Activated CD8-positive, alpha-beta T cell treated with anti-CD3 and anti-CD28 coated beads for 36 hours (primary cell): ENCODE measurements at places on chromosomes 7 and 10. TPM values are rescaled to one million over a fixed set of nuclear protein-coding genes. Genes with fewer than 3 reads are reported as not detected.

The NXPH1 gene
- total RNA-seq, result not detected

The EMX2 gene
- not detected for total RNA-seq

The GIMAP5 gene
- total RNA-seq, result 40.7 TPM

The BRAF gene
- 30.6 TPM for total RNA-seq

- no peaks in the 10 kb centered on the region for H3K4me1 ChIP-seq
- H3K27ac ChIP-seq, result no peak overlapping the region
- no peaks in the 10 kb centered on the region for H3K36me3 ChIP-seq
- DNase-seq, result no peak
- no peaks in the 10 kb centered on the region for H3K27me3 ChIP-seq
Measured at GRCh38 chr10:76643511-76643911, 994.1 kb downstream of the KCNMA1 start.

- peaks cover 19% of the 10 kb centered on the region for H3K4me1 ChIP-seq
- H3K27me3 ChIP-seq, result no peaks in the 10 kb centered on the region
- H3K36me3 ChIP-seq, result no peaks in the 10 kb centered on the region
- DNase-seq, result no peak
Measured at GRCh38 chr10:132400041-132400546, 3.1 kb downstream of the PWWP2B start.

DNA sequence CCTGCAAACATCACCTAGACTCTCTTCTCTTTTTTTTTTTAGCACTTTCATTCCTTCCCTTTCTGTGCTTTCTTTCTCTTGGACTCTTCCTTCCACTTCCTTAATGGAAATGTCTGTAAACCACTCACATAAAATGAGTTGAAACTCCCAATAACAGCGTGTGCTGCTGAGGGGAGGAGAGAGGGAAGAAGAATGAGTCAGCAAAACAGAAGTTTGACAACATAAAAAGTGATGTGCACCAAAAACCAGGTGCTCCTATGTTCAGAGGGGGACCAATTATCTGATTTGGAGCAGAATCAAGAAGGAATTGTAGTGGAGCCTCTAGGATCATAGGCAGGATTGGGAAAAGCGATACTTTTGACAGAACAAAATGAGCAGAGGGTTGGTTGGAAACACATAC lies 712.1 kb upstream of the IGFBP3 start:
- no peak for DNase-seq
- H3K36me3 ChIP-seq, result no peaks in the 10 kb centered on the region
- H3K4me3 ChIP-seq, result no peak overlapping the region
- H3K27ac ChIP-seq, result no peak overlapping the region
- H3K4me1 ChIP-seq, result no peaks in the 10 kb centered on the region
- H3K27me3 ChIP-seq, result no peaks in the 10 kb centered on the region
